ENCODE measurements at places on chromosomes 11 and 22.

DNA sequence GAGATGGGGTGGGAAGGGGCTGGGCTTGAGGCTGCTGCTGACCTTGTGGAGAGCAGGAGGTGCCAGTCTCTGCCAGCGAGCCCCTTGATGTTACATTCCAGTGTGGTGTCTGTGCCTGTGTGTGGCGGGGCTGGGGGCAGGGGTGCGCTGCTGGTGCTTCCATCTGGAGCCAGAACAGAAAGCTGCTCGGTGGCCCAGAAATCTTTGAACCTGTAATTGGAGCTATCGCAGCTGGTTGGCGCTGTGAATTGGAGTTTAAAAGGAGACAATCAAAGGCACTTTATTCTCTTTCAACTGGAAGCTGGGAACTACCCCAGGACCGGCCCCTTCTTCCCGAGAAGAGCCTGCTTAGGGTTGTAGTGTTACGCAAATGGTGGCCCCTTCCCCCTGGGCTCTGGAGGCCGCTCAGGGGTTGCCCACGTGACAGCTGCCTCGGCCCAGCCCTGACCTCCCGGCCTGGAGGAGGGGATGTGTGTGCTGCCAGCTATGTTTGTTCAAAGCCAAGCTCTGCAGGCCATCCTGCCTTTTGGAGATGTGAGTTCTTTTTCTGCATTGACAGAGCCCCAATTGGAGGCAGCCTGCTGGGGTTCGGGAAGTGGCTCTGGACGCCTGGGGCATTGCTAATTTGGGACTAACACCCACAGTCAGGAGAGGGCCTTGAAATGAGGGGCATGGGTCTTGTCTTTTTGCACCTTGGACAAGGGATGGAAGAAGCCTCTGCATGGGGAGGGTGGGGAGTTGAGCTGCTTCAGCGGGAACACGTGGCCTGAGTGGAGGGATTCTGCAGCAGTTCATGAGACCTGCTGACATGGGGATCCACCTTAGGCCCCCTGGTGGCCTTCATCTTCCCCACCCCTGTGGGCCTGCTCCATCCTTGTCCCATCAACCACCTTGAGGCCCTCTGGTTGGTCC, 14.0 kb upstream of the ARSA start:
- no peak for DNase-seq

DNA sequence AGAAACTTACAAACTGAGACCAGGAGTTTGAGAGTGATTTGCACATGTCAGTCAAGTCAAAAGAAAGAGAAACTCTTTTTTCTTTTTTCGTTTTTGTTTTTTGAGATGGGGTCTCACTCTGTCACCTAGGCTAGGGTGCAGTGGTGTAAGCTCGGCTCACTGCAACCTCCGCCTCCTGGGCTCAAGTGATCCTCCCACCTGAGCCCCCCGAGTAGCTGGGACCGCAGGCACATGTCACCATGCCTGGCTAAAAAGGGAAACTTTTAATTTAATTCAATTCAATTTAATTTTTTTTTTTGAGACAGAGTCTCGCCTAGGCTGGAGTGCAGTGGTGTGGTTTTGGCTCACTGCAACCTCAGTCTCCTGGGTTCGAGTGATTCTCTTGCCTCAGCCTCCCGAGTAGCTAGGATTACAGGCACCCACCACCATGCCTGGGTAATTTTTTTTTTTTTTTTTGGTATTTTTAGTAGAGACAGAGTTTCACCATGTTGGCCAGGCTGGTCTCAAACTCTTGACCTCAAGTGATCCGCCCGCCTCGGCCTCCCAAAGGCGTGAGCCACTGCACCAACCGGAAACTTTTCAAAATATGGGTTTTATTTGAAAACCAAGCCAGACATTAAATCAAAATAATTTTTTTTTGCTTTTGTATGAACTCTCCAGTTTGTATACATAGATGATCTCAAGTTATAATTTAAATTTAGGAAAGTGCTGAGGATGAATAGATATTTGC, 9.9 kb downstream of the UCP3 start:
- no peak for DNase-seq

DNA sequence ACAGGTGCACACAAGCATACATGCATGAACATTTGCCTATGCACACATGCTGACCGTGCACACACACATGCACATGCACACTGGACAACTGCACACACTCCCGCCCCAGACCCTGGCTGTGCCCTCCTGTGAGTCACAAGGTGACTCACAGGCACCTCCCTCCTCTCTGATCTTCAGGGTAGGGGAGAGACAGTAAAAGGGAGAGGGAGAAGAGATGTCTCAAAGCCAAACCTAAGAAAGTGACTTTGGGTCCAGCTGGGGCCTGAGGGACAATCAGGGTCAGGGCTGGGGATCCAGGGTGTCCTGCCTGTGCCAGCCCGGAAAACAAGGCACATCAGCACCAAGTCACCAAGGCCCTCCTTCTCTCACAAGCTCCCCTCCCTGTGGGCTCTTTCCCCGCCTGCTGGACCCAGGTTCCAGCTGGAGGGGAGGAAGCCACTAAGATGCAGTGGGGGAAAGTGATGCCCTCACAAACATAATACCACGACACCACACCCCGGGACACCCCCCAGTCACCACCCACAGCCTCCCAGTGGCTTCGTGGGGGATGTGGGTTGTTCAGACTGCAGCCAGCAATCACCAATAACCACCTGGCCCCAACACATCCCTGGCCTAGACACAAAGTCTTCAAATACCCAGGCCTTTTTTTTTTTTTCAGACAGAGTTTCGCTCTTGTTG, 39.3 kb downstream of the PDGFB start:
- DNase-seq, result no peak

DNA sequence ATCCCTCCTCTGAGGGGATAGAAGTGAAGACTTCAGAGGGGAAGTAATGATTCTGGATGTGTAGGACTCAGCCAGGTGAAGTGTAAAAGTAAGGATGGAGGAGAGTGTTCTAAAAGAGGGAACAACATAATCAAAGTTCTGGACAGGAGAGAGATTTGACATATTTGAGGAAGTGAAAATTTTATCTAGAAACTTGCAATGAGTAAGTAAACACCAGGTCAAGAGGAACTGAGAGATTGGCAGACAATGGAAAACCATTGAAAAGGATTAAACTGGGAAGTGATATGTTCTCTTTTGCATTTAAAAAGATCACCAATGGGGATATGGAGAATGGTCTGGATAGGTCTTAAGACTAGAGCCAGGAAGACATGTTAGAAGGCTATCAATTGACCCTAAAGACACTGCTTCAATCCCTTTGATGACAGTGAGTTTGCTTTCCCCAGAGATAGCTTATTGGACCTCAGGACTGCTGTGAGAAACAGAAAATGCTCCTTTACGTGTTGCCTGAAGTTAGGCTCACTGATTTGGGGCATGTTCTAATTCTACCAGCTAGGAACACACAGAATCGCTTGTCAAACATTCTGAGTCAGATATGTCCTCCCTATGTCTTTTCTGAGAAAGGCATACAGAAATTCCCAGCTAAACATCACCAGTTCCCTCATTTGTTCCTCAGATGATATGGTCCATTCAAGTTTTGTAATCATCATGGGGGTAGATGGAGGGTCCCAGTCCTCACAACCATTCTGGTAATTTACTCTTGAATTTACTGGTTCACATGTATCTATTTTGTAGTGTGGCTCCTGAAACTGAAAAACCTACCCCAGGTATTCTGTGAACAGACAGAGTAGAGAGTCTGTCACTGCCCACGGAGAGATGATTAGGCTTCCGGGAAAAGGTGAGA, 144.9 kb downstream of the MAML2 start:
- no peak for DNase-seq

All from cortex of kidney (tissue), 1 donor.